SW 1271 (cell line): ENCODE measurements at places on chromosomes 12 and 14.

- DNase-seq = peak; percentile 17
Observed at GRCh38 chr14:64060648-64061096, 207.9 kb downstream of the SYNE2 start.

DNA sequence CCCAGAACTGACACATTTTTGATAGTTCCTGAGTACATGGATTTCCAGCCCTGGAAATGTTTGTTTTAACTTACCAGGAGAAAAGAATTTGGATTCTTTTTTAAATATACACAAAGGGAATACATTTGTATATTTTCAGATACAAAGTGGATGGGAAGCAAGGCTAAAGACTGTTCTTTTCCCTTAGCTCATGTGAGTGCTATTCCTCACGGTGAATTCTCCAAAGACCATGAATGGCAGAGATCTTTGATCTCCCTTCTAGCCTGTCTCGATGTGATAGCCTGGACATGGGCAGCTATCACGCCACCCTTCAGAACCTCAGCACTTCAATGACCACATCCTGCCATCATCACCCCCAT is 91.3 kb downstream of the DPF3 start:
- DNase-seq = no peak

GRCh38 chr12:54683398-54683797 is 35.2 kb upstream of the DCD start:
- no peak for DNase-seq

DNA sequence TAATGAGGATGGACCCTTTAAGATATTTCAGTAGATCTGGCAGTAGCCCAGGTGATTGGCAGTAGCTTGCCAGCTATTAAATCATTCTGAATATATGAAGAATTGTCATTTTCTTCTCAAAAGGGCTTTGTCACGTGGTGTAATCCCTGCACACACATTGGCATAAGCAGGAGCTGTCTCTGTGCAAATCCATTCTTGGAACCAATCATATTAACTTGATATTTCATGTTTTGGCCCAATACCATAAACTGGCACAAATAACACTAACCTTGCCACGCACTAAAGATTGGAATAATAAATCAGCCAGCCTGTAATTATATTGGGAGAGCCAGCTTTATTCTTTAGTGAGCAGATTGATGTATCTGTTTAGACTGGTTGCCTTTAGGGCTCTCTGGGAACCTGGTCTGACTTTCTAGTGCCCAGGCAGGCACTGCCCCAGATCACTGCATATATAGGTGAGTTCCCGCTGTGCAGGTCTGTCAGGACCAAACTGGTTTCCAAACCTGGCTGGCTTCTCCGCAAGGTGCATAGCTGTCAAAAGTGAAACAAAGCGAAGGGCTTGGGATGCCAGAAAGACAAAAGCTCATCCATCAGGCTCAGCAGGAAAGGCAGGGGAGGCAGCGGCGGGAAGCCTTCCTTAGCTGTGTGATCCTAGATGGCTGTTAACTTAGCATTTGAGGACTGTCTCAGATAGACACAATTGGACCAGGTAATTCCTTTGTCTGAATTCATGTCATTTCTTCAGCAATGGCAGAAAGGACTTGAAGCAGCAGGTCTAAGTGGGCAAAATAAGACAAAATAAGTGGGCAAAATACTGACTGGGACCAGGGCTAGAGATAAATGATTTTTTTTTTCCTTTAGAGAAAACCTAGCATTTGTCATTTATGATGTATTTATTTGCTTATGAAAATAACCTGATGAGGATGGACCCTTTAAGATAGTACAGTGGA is 128.8 kb upstream of the DYRK2 start:
- DNase-seq = no peak

GRCh38 chr12:124537525-124538193 is 29.8 kb downstream of the NCOR2 start:
- DNase-seq = no peak
